ENCODE measurements at places on chromosomes 2 and 18.

- no peak for DNase-seq
These were observed 17.2 kb upstream of the PRLH start for GRCh38 chr2:237549216-237549615.

GRCh38 chr2:160703648-160704585, 210.3 kb upstream of the RBMS1 start:
- DNase-seq, result peak; percentile 20

- DNase-seq, result no peak
These were observed 256.2 kb downstream of the SATB2 start for GRCh38 chr2:199201539-199201938.

- no peak for DNase-seq
These were observed 113.6 kb downstream of the BABAM2 start for GRCh38 chr2:28004086-28004485.

DNA sequence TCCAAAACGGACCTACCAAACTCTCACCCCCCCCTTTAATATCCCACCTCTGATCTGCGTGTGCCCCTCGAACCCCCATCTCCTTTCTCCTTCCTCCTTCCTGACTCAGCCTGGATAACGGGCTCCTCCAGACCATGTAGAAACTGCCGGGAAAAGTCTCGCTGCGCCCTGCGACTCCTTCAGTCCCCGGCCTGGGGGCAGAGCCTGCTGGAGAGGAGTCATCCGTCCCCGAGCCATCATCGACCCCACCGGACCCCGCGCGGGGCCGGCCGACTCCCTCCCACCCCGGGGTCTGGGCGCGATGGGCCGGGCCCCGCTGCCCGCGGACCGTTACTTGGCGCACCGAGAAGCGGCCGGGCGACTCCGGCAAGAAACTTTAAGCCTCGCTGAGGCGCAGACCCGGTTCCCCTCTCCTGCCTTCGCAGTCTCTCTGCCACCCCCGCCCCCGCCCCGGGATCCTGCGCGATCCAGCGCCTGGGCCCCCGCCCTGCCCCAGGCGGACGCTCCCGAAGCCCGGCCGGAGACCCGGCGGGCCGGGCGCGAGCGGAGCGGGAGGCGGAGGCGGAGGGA, 3.4 kb downstream of the ZEB2 start:
- DNase-seq, result no peak

DNA sequence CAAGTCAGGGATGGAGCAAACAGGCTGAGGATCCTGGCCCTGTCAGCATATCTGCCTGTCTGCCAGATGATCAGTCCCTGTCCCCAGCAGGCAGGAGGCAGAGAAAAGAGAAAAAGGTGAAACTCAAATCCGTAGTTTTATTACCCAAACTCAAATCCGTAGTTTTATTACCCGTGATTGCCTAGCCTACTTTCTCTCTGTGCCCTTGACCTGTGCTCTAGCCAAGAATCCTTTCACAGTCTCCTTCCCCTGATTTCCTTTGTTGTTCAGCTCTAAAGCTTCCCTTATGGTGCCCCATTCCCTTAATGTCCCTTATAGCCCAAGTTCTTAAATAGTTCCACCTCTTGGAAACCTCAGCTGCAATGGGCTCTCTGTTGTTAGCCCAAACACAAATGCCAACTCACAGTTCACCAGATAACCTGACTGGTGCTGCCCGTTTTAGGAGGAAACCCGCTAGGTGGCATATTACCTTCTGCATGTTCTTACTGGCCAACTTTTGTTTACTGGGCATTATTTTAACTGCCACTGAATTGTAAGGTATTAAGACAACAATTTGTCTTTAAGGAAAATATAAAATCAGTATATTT, 125.7 kb upstream of the FZD5 start:
- no peak for DNase-seq

- no peak for DNase-seq
These were observed 241.5 kb downstream of the SH3RF3 start for GRCh38 chr2:109370399-109371035.

DNA sequence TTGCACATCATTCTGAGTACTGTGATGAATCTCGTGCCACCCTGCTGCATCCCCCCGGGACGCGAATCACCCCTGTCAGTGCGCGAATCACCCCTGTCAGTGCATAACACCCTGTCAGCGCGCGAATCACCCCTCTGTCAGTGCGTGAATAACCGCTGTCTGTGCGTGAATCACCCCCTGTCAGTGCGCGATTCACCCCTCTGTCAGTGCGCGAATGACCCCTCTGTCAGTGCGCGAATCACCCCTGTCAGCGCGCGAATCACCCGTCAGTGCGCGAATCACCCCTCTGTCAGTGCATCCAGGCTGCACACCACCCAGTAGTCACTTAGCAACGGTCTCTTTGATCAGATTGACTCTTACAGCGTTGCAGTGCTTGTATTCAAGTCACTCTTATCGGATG, 134.4 kb upstream of the TPO start:
- DNase-seq, result no peak
